ENCODE measurements at places on chromosomes 5 and 9.

DNA sequence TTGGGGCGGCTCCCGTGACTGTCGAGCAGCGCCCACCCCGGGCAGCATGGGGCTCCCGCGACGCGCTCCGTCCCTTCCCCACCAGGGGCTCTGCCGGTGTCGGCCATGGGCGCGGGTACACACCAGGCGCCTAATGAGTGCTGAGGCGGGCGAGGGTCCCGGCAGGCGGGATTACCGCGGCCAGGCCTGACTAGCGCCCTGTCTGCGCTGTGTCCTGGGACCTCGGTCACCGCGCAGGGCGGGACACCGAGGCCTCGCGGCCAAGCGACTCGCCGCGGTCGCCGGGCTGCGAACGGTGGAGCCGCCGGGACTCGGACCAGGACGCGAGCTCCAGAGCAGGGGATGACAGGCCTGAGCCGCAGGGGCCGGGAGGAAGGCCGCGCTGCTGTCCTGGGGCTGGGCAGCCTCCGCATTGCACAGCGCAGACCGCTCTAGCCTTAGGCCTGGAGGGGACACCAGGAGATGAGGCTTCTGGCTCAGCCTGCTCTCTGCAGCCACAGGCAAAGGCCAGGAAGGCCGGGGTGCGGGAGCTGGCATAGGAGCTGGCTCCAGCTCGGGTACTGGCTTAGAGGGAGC lies 14.1 kb downstream of the LCN10 start:
- DNase-seq, result no peak

GRCh38 chr9:109039539-109039938 lies 26.2 kb upstream of the CTNNAL1 start:
- no peak for DNase-seq

DNA sequence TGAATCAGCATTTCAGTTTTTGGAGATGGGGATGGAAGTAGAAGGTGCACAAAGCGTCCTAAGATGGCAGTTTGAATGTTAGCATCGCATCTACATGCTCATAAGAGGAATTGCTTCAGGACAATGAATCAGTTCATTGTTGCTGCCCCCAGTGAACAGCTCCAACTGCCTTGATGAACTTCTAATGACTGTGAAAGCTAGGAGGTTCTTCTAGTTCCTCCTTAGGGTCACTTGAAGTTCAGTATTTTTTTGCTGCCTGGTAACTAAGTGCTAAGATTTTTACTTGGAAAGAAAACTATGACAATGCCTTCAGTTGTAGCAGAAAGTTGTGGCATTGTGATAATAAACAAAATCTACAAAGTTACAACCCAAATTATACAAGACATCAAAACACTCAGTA lies 271.6 kb downstream of the RAB3C start:
- no peak for DNase-seq

- DNase-seq, result no peak
Measured at GRCh38 chr9:94787266-94787665, 60.8 kb downstream of the AOPEP start.

- no peak for DNase-seq
Measured at GRCh38 chr9:129551393-129551973, 69.4 kb downstream of the C9orf50 start.

DNA sequence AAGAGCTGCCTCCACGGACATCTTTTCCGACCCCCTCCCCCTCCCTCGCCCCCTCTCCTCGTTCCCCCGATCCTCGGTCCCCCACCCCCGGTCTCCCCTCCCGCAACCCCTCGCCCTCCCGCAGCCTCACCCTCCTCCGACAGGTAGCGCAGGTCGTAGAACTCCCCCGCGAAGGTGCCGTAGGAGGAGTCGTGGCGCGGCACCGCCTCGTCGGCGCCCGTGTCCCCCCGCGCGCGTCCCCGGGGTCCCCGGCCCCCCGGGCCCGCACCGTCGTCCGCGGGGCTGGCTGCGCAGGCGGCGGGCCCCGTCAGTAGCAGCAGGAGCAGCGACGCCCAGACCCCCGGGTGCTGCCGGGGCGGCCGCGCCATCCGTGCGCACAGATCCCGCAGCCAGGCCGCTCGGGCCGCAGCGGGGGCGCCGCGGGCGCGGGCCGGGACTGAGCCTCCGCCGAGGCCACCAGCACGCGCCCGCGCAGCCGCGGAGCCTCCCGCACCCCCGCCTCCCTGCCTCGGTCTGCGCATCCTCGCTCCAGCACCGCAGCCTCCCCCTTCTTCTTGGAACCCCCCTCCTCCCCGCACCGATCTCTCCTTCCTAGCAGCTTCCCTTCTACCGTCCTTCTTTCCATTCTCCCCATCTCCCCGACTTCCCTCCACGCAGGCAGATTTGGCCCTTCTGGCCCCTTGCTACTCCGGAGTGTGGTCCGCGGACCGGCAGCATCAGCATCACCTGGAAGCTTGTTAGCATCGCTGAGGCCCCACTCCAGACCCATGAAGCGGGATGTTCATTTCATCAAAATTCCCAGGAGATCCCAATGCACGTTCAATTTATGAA lies at the start of gene FRRS1L:
TSS of gene FRRS1L (minus strand) at position 479 of the 831 bp plus-strand sequence. CDS start at position 368, 111 bp downstream.
- DNase-seq, result no peak

DNA sequence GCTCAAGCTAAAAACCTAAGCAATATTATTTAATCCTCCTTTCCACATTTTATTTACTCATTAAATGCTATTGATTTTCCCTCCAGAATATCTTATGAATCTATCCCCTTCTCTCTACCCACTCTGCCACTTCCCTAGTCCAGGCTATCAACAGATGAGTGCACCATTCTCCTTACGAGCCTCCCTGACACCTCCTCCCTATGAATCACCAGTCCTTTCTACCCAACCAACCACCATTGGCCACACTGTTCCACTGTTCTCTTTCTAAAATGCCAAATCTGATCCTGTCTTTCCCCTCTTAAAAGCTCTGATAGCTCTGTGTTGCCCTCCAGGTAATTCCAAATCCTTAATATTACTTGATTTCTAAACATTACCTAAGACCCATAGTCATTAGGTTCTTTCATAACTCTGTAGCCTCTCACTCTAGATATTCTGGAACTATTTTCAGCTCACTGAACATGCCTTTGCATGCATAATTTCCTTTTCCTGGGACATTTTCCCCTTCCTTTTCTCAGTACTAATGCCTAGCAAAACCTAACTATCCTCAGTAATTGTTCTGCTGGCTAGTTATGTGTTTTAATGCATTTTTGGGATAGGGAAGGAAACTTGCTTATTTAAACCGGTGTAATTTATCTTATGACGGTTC lies 126.3 kb downstream of the UNC13B start:
- DNase-seq, result no peak

- DNase-seq, result no peak
Measured at GRCh38 chr9:88994469-88995199, 3.4 kb downstream of the S1PR3 start.

- DNase-seq, result no peak
Measured at GRCh38 chr9:116340270-116340669, 186.7 kb downstream of the PAPPA start.

DNA sequence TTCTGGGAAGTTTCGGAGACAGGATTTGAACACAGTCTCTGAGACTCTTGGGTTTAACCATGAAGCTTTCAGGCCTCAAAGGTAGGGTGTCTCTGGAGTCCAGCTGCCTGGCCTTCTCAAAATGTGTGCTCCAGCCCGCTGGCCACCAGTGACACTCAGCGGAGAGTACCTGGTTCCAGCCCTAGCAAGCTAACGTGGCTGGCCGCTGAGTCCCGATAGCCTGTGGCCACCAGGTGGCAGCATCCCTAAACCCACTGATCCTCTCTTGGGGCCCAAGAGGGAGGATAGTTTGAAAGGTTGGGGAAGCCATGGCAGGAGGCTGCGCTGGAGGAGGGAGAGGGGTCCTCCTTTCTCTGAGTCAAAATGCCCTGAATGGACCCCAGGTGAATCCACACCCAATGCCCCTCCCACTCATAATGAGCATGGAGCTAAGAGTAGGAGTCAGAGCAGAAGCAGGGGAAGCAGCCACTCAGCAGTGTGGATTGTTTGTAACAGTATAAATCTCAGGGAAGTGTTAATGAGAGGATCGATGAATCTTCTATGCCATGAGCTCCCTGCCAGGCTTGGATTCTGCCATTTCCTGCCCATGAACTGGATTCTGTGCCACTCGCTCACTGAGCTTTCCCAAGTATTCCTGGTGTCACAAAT lies 5.4 kb upstream of the TIFAB start:
- DNase-seq, result peak; percentile 67

DNA sequence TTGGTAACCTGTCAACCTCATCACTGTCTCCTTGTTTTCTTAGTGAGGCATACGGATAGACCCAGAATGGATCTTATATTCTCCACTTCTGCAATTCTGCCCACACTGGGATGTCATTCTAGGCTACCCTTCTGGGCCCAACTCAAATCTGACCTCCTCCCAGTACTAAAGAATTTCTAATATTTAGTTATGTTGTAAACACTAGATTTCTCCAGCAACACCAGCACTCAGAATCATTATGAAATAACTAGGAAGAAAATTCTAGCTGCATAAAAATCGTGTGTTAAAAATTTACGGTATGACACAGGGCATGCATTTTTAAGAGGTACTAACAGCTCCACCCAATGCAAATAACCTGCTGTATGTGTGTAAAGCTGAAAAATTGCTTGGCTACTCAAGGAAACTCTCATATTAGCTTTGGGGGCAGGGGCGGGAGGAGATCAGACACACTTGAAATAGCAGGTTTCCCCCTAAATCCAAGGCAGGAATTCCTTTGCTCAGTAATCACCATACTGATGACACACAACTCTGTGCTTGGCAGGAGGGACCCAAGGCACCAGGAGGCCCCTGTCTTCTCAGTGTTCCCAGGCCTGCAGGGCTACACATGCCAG lies 27.3 kb downstream of the MACROH2A1 start:
- DNase-seq, result no peak

DNA sequence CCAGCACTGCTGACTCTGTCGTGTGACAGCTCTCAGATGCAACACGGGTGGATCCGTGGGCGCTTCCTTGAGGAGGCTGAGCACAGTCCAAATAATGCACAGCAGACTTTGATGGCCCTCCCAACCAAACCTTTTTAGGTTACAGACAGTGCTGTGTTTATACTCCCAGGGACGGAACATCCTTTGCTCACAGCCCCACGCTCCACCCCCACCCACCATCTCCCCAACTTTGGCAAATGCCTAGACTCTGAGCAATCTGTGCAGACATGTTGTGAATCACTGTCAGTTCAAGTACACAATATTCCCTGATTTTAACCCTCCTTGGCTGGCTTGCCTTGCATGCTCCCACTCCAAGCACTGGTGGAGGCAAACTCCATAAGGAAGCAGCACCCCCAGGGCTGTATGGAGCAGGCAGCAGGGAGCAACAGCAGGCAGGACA lies 324.6 kb downstream of the MLLT3 start:
- DNase-seq, result no peak

GRCh38 chr9:82404196-82404870 lies 415.8 kb downstream of the SPATA31D1 start:
- no peak for DNase-seq

DNA sequence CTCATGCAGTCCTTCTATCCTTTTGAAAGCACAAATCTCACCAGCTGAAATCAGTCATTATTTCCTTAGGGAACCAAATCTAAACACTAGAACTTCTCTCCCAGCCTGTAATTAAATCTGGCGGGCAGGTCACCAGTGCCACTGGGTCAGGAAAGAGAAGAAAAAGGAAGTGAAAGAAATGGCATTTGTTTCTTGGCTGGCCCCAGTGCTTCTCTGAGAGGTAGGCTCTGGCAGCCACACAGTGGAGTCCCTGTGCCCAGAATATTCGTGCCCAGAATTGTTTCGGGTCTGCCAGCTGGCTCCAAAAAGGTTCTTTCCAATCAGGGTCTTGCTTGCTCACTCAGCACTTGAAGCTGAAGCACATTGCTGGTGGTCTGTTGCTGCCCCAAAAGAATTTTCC lies 133.9 kb upstream of the MTAP start:
- no peak for DNase-seq

- DNase-seq, result peak; percentile 8
Measured at GRCh38 chr9:70924895-70925547, 196.4 kb downstream of the TRPM3 start.

DNA sequence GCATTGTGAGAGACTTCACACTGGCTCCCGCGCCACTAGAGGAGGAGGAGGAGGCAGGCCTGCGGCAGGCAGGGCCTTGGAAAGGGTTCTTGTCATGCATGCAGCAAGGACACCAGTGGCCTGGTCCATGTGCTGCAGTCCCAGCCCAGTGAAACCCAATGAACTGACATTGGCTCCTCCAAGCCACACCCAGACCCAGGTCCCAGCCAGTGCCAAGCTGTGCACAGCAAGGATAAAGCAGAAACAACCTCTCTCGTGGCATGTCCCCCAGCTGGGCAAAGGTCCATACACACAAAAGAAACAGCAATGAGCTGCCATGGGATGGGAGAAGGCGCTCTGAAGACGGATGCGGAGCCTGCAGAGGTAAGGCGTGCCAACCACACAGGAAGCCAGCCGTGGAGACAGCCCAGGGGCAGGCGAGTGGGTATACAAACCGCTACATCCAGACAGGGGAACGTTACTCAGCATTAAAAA lies 89.2 kb downstream of the SEMA4D start:
- DNase-seq, result no peak

- DNase-seq, result no peak
Measured at GRCh38 chr9:91896513-91897121, 53.4 kb downstream of the ROR2 start.

DNA sequence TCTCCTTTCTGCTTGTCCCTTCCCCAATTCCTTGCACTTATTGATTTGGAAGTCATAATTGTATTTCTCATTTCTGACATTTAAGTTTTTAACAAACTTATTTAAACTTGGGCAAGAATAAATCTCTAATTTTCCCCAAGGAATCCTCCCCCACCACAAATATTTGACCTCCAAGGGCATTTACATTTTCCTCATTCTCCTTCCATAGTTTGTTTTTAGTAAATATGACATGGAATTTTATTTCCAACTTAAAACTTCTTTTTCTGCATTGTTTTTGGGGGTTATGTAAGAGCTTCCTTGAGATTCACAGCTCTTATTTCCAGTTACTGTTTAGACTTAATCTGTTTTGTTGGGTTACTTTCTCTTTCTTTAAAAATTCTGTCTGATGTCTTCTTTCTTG lies 64.9 kb downstream of the ZNF618 start:
- no peak for DNase-seq

DNA sequence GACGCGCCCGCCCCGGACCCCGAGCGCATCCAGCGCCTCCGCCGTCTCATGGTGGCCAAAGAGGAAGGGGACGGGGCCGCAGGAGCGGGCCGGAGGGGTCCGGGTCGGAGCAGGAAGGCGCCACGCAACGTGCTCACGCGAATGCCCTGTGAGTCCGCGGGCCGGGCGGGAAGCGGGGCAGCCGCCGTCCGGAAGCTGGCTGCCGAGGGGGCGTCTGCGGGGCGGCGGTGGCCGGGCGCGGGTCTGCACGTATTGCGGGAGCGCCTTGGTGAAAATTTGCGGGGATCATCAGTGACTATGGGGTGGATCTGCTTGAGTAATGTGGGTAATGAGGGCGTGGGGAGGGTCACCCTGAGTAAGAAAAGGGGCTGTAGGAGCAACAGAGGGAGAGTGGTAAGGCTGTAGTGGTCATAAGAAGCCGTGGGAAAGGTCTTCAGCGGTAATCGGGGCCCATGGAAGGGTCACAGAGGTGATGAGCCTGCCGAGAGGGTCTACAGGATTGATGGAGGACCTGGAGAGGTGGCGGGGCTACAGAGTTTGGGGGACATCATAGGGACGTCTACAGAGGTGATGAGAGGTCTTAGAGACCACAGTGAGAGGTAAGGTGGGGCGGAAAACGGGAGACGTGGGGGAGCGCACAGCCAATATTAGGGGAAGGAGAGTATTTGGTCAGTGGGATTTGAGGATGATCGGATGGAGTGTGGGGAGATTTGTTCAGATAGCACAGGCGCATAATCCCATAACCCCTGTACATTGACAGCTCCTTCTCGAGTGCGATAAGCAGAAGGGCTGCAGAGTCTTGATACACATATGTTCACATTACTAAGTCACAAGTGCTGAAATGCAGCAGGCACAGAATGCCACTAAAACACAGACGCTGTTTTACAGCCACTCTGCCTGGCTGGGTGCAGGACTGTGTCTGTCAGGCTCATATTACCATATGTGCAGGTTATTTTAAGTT lies 819 bp downstream of the LSM11 start:
- peak; percentile 41 for DNase-seq
